ENCODE measurements at places on chromosomes 3 and 15.

- DNase-seq: no peak
These were observed 25.8 kb upstream of the EHHADH start for GRCh38 chr3:185279587-185280138.

GRCh38 chr3:5255404-5256344 is 68.2 kb downstream of the EDEM1 start:
- DNase-seq: no peak

- no peak for DNase-seq
These were observed 75.2 kb upstream of the ADAMTSL3 start for GRCh38 chr15:83578691-83579090.

GRCh38 chr15:93708724-93709445 is 522.5 kb upstream of the MCTP2 start:
- no peak for DNase-seq

DNA sequence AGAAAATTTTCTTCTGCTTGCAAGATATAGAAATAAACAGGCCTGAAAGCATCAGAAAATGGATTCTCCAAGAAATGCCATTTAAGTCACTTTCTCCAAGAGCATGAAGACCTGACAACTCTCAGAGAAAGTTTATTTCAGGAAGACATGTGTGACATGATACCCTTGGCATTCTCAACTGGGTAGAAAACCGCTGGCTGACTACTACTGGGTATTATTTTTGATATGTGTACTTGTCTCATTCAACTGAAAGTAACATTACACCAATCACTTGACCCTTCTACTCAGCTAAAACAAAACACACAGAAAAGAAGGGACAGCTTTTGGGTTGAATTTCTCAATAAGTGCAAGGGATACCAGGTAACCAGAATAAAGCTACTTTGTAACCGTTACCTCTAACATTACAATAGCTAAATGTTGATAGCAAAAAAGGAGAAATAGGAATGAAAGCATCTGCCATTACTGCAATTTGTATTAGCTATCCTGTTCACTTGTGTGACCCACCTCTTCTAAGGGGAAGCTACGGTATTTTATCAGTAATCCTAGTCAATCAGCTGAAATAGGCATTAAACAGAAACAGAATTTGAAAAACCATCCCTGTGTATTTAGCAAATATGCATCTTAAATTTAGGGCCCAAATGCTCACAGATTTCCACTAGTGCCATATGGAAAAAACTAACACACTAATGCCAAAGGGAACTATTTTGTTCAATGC is 7.3 kb downstream of the TRA2B start:
- no peak for DNase-seq

DNA sequence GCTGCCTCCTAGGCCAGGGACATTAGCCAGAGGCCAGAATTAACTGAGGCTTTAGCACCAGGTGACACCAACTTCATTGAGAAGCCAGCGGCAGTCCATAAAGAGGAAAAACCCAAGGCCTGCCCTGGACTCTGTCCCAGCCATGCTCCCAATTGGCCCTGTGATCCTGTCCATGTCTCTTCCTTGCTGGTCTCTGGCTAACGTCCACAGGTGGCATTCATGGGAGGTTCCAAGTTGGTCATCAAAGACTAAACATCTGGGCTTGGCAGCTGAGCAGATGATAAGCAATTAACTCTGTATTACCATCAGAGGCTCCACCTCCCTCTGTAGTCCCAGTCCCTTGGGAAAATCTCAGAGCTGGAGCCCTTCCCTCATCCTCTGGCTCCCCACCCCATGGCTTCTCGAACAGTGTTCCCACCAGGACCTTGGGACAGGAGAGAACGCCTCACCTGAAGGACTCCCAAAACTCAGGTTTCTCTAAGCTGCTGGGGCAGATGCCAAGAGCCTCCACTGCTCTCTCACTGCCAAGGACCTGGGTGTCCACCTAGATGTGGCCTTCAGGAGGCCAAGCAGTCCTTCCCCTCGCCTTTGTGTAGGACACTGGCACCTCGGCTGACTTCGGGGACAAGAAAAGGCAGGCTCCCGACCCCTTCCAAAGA is 40.4 kb downstream of the GOLGA6A start:
- no peak for DNase-seq

DNA sequence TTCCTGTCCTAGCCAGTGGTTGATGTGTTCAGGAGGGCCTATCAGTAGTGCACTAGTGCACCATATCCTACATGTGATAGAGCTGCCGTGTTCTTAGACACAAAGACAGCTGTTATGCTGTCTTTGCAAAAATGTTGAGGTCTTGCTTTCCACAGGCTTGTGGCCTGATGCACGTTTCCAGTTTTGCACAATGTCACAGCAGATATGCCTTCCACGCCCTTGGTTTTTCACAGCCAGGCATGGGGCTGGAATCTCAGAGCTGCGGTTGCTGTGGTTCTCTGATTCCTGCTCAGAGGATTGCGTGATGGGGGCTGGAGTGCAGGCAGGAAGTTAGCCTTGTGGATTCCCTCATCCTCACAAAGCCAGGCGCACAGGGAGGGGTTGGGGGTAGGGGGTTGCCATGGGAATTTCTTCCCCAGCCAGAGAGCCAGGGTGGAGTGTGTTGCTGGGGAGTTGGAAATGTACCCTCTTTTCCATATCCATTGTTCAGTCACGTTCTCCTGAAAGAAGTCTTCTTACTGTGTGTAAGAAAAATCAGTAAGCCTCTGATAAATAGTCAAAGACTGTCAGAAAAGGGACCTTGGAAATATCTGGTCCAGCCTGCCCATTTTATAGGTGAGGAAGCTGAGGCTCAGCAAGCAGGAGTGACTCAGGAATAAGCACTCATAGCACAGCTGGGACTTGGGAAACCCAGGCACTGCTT is 79.4 kb downstream of the SMAD3 start:
- DNase-seq: no peak

GRCh38 chr3:59816312-59816711 is 766.5 kb upstream of the CFAP20DC start:
- DNase-seq: no peak

DNA sequence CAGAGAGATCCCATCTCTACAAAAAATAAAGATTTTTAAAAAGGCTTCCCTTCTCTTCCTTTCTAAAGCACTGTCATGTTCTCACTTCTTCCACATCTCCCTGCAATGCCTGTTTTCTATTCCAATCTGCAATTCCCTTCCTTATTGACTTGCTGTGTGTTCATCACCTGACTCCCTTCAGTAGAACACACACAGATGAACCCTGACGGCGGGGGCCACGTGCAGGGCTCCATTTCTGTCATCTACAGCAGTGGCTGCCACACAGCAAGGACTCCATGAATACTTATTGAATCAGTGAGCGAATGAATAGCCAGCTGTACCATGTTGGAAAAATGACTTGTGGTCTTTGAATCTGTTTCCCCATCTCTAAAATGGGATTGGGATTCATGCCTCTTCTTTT is 26.1 kb downstream of the BHLHE40 start:
- no peak for DNase-seq

- DNase-seq: no peak
These were observed 5.2 kb downstream of the EXOSC7 start for GRCh38 chr3:44981220-44981619.

- no peak for DNase-seq
These were observed 374.3 kb downstream of the VPS13C start for GRCh38 chr15:61685971-61686370.

- no peak for DNase-seq
These were observed 7.3 kb downstream of the ARL6IP5 start for GRCh38 chr3:69092030-69092516.

DNA sequence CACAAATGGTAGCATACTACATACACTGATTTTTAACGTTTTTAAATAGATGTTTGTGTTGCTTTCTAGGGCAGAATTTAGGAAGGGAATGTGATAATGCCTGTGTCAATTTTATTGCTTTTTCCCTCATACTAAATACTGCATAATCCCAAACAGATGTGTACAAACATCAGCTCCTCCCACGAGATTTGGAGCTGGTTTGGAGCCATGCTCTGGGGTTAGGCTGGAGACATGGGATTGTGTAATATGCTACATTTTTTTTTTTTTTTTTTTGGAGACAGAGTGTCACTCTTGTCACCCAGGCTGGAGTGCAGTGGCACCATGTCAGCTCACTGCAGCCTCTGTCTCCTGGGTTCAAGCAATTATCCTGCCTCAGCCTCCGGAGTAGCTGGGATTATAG is 80.1 kb downstream of the EBLN2 start:
- no peak for DNase-seq

GRCh38 chr3:55556619-55557537 is 69.8 kb upstream of the WNT5A start:
- DNase-seq: no peak

DNA sequence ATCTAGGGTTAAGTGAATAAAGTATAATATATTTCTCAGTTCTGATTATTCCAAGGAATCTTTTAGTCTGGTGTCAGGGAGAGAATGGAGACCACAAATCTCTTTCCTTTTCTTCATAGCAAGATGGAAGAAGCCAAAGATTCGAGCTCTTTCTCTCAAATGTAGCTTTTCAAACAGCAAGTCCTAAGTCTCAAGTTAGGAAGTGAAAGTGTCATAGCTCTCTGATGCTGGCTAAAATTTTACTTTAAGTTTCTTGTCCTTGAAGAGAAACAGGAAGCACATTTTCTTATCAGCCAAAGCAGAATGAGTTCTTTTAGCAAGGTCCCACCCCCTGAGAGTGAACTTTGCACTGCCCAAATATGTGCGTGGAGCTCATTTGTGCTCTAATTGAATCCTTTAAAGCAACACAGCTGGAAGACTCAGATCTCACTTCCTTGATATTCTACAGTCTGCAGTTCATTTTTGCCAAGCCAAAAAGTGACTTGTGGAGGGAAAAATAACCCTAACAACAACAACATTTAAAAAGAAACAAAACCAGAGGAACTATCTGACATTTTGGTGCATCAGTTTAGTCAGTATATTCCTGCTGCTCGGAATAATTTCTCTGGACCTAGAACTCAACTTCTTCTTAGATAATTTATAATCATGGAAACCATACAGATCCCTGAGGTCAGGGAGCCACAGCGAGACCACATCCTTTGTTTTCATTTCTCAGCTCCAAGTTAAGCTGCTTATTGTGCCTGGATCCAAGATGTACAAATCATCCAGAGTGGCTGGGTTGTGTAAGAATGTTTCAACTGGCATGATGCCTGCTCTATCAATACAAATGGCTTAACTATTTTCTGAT is 238.7 kb upstream of the P2RY1 start:
- DNase-seq: no peak

- peak; percentile 55 for DNase-seq
These were observed 74.1 kb upstream of the MITF start for GRCh38 chr3:69665026-69665737.

- DNase-seq: no peak
These were observed 398.7 kb upstream of the PDZRN3 start for GRCh38 chr3:74023395-74023794.

- DNase-seq: no peak
These were observed 17.9 kb upstream of the NIT2 start for GRCh38 chr3:100316641-100317069.

DNA sequence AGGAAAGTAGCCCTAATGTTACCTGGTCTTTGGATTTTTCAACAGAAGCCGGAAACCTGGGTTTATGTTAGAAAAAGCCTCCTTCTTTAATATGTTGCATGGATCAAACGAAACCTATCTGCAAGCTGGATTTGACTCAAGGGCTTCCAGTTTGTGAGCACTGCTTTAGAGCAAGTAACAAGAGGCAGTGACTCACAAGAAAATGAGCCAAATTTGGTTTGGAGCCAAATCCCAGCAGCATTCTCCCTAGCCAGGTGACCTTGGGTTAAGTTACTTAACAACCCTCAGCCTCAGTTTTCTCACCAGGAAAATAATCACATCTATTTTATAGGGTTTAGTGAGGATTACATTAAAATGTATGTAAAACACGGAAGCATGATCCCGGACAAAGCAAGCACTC is 215.2 kb upstream of the PRICKLE2 start:
- DNase-seq: no peak

DNA sequence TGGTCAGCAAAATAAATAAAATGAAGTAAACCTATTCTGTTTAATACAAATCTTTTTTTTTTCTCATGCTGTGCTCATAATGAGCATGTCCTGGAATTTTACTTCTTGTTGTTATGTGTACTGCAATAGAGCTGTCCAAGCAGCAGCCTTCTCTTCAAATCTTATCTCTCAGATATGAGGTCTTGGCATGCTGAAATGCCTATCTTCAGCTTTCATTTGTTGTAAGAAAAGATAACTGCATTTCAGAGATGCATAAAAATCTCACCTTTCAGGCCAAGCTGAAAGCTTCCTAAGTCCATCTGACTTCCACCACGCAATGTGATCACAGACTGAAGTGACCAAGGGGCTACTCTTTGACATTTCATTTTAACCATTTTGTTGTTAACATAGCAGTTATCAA is 43.5 kb upstream of the LRRC3B start:
- no peak for DNase-seq

DNA sequence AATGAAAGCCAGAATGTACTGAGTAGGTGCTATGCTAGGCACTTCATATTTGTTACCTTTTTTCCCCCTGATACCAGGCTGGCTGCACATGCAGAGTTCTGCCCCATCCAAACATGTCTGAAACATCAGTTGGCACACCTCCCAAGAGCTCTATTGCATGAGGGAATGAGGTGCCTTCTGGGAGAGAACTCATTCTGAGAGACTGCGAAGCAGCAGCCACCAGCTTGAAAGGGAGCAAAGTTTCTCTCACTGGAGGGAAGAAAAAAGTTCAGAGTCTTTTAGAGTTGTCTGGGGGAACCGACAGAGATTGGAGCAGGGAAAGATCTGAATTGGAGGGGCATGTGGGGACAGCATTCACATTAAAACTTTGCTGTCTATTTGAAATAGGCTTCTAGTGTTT is 84.1 kb downstream of the AGBL1 start:
- DNase-seq: no peak

GRCh38 chr3:23904545-23904944 is 12.2 kb downstream of the NKIRAS1 start:
- no peak for DNase-seq

DNA sequence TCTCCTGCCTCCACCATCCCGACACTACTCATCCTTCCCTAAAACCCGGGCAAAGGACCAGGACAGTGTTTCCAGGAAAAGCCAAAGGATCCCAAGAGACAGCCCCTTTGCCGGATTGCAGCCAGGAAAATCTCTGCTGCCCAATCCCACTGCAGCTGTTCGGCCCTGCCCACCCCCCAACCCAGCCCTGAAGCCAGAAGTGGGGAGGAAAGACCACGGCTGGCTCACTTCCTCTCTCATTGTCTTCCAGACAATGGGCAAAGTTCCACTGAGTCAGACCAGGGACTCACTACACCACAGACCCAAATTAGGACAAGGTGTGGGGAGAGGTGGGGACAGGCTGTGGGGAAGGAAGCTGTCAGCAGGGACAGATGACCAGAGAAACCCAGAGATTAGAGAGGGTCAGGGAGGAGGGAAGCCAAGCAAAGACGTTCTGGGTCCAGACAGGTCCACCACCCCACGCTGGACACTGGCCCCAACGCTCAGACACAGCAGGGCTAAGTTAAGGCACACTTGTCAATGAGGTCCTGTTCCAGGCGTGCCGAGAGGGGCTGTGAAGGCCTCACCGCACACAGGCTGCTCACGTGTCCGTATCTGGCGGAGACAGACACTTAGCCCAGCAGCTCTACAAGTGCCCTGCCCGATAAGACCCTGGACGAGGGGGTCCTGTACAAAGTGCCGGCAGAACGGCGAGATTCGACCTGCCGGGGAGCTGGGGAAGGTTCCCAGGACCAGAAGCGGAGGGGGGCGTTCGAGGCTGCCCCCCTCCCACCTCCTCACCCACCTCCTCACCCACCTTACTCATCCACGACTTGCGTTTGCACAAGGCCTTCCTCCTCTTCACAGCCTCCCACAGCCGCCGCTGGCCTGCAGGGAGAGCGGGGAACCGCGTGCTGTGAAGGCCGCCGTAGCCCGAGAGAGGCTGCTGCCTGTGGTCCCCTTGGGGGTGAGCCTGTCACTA is 21.9 kb downstream of the TNK2 start:
- DNase-seq: no peak
